ENCODE measurements at places on chromosomes 7 and 10.

DNA sequence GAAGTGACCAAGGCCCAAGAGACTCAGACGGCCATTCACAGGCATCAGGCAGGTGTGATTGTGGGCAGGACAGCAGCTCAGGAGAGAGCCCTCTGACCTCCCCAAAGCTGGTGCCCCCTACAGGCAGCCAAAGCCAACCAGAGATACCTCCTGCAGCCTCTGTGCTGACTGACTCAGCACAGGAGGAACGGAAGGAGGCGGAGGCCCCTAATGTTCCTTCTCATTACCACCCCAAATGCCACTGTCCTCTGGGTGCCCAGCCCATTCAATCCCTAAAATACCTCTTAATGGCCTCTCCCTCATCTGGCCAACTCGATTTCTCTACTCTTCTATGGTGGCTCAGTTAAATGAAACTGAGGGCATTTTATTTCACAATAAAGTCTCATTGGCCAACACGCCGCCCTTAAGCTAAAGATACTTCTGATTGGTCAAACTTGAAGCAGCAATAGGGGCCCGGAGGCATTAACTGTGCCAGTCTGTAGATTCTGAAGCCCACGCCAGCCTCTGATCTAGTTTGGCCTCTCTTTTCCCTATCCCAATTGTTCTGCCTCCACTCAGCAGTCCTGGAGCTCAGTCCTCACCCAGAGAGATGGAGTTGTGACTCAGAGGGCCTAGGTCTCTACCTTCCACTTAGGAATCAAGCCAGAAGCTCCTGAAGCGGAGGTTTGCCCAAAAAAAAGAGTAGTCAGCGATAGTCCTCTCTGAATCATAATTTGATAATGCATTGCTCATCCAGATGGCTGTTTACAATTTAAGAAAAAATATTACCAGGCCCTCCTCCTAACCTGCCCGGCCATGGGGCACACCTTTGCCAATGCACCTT lies 1.2 kb downstream of the CYREN start:
- peak; percentile 76 for DNase-seq

DNA sequence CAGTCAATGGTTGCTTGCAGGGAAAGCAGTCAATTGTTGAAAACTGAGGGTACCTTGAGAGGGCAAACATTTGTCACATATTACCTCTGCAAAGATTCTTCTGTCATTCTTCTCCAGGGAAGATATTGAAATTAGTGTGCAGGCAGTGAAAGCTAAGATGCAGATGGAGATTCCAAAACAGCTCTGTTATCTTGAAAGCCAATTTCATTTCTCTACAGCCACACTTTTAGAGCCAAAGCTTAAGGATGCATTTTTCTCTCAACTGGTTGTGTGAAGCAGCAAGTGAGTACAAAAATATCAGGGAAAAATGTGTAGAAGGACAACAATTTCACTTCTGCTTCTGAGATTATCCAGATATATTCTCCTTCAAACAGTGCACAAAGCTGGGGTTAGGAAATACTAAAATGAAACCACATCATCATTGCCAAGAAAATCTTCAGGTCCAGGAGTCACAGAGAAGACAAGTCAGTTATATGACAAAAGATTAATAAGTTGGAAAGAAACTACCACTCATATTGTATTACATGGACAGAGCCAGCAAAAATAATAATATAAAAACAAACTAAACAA lies 16.3 kb downstream of the SGMS1 start:
- no peak for DNase-seq

GRCh38 chr7:130294314-130294713 lies 1.4 kb downstream of the CPA4 start:
- DNase-seq = no peak

- DNase-seq = no peak
Observed at GRCh38 chr7:43952028-43952427, 25.8 kb downstream of the UBE2D4 start.

GRCh38 chr10:119461380-119461779 lies 81.1 kb downstream of the RGS10 start:
- no peak for DNase-seq

GRCh38 chr10:87000491-87000890 lies 19.6 kb upstream of the FAM25A start:
- DNase-seq = no peak

GRCh38 chr10:132264966-132265889 lies 42.5 kb downstream of the STK32C start:
- DNase-seq = no peak

DNA sequence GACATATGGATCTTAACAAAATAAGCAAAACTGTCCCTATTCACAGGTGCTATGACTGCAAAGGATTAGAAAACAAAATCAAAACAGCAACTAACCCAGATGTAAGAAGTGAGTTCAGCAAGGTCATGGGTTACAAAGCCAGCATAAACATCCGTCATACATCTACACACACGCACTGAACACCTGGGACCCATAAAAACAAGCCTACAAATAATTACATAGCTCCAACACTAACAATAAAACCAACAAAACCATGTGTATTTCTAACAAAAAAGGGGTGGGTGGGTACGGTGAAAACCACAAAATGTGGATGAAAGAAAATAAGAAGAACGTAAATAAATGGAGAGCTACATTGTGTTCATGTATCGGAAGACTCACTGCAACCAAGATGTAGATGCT lies 256.8 kb downstream of the ELFN1 start:
- no peak for DNase-seq

- DNase-seq = no peak
Observed at GRCh38 chr7:129840757-129841156, 112.0 kb downstream of the UBE2H start.

DNA sequence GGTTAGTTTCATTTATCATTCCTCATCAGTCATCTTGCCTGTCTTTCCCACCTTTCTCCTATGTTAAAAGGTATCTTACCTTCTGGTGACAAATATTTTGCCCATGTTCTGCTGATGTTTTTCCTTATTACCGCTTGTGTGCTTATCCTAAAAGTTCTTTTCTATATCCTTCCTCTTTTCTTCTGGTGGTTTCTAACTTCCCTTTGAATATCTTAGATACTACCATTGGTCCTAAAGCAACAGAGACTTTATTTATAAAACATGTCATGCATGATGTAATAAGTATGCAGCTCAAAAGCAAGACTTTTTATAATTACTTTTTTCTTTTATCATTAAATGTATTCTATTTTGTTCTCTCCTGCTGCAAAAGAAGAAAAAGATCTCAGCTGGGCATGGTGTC lies 24.8 kb downstream of the TBC1D12 start:
- no peak for DNase-seq

GRCh38 chr10:33559105-33559504 lies 224.6 kb upstream of the NRP1 start:
- DNase-seq = peak; percentile 5

DNA sequence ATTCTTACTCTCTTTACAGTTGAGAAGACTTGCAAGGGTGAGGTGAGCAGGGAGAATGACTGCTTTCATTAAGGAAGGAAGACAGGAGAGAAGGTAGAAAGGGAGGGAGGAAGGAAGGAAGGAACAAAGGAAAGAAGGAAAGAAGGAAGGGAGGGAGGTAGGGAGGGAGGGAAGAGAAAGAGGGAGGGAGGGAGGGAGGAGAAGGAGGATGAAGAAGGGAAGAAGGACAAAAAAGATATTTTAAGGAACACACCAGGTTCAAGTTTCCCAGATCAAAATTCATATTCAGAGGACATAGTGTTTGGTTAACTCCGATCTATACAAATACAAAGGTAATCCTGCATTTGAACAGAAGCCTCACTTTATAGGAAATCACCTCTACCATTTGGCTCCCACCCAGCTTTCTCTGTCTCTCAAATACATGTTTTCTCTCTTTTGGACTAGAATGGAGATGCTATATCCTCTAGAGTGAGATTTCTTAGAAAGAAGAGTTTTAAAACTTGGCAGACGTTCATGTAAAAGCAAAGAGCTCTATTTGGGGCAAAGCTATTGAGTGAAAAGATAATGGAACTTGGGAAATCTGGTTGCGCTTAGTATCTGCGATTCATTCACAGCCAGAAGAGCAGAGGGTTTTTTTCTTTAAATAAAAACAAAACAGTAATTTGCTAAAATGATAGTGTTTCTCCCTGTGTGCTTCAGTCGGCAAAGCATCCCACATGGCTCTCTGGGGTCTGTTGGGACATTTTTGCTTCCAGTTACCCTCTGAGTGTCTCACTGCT lies 261.9 kb upstream of the LYZL1 start:
- DNase-seq = no peak

DNA sequence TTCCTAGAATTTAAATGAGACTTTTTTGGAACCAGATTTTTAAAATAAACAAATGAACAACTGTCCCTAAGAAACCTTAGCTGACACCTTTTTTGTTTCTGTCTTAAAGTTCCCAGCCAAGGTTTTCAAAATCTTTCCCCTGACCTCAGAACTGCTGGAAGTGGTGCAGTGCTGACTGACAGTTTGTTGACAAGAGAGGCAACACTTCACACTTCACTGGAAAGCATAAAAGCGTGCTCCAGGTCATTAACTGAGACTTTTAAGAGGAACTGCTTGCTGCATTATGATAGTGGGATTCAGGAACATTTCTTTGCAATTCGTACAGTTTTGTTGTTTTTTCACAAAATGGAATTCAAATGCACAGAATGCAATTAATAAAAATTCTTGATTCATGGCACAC lies 36.2 kb downstream of the SYPL1 start:
- no peak for DNase-seq

DNA sequence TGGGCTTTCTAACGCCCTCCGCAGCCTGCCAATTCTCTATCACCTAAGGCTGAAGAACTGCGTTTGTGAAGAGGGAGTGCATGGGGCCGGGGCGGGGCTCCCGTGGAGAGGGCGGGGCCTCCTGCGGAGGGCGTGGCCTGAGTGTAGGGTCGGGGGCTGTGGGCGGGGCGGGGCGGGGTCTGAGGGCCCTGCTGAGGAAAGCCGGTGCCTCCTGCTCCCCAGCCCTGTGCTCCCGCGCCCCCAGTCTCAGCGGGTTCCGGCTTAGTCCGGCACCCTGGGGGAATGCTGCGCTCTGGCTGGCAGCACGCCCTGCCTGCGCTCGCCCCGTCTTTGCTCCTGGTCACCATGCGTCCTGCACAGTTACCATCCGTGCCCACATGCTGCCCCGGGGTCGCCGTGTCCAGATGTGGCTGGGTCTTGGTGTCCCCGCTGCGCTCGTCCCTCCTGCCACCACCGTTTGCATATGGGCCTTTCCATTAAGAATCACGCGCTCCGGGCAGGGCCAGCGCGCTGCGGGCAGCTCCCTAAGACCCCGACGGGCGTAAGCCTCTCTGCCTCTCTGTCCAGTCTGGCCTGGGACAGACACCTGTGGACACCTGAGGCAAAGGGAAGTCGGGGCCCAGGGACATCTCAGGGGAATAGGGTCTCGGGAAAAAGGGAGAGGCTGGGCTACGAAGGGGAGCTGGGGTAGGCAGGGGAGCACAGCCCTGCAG lies 144.0 kb upstream of the RET start:
- no peak for DNase-seq

DNA sequence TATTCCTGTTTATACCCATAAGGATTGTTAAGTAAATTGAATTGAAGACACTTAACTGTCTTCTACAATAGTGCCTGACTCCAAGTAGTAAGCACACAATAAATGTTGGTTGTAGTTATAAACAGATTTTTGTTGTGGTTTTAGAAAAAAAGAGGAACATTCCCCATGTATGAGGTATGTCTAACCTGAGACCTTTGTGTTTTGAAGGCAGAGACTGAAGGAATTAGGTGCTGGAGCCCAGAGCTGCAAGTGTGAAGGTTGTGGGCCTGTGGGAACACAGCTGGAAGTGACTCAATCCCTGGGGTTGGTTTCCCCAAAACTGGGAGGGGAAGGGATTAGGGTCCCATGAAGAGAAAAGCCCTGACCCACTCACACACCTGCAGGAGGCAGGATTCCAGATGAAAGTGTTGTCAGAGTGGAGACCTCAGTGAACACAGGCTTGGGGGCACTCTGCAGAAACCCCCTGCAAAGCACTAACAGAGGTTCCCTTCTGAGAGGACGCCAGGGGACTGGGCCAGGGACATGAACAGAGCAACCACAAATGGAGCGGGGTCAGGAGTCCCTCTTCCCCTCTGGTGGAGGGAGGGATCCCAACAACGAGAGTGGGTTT lies 265.1 kb upstream of the KLF14 start:
- no peak for DNase-seq

- DNase-seq = no peak
Observed at GRCh38 chr7:79050603-79051002, 402.9 kb downstream of the MAGI2 start.

DNA sequence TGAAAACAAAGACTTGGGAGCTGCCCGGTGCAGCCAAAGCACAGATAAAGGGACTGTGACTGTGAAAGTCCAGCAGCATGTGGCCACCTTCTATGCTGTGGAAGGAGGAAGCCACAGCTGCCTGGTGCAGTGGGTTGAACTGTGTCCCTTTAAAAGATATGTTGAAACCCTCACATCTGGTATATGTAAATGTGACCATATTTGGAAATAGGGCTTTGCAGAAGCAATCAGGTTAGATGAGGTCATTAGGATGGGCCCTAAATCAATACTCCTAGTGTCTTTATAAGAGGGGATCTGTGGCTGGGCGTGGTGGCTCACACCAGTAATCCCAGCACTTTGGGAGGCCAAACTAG lies 136.9 kb downstream of the GLI3 start:
- no peak for DNase-seq

GRCh38 chr7:88111140-88111743 lies 108.6 kb downstream of the SRI start:
- peak; percentile 39 for DNase-seq

DNA sequence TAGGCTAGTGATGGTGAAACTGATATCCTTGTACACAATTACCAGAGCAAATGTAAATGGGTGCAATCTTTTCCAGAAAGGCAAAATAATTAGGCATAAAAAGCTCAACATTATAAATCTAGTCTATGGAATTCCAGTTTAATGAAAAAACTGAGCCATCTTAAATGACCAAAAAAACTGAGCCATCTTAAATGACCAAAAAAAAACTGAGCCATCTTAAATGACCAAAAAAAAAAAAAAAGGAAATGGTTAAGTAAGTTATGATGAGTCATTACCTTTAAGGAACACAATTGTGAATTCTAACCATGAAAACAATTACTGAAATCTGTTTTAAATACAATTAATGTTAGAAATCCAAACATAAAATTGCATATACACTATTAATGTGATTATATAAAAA lies 25.3 kb downstream of the USP6NL start:
- no peak for DNase-seq

GRCh38 chr10:75450075-75450445 lies 18.6 kb downstream of the LRMDA start:
- no peak for DNase-seq

- no peak for DNase-seq
Observed at GRCh38 chr7:75985518-75986146, 8.8 kb downstream of the TMEM120A start.

GRCh38 chr10:113423981-113424721 lies 128.7 kb upstream of the HABP2 start:
- no peak for DNase-seq

- no peak for DNase-seq
Observed at GRCh38 chr7:138963675-138964074, 17.5 kb downstream of the KIAA1549 start.

GRCh38 chr10:60182691-60183090 lies 207.0 kb downstream of the ANK3 start:
- DNase-seq = no peak

All from A549 (cell line).